NCI-H1417 (cell line): ENCODE measurements at places on chromosomes 3 and 15.

GRCh38 chr3:38165722-38166387 is 518 bp downstream of the OXSR1 start:
- DNase-seq: no peak

DNA sequence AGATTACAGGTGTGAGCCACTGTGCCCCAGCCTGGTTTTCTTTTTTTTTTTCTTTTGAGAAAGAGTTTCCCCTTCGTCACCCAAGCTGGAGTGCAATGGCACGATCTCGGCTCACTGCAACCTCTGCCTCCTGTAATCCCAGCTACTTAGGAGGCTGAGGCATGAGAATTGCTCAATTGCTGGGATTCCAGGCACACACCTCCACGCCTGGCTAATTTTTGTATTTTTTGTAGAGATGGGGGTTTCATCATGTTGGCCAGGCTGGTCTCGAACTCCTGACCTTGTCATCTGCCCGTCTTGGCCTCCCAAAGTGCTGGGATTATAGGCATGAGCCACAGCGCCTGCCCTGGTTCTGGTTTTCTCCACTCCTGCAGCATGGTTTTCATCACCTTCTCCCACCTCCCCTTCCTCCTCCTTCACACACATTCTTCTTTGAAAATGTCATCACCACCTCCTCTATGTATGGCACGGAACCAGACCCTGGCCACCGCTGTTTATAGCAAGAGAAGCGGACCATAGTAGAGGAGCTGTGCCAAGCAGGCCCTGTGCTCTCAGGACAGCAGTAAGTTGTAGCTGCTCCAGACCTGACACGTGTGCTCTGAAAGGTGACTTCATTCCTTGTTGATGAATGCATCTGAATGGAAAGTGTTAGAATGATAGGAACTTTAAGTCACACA is 14.6 kb upstream of the AHSG start:
- DNase-seq: no peak

DNA sequence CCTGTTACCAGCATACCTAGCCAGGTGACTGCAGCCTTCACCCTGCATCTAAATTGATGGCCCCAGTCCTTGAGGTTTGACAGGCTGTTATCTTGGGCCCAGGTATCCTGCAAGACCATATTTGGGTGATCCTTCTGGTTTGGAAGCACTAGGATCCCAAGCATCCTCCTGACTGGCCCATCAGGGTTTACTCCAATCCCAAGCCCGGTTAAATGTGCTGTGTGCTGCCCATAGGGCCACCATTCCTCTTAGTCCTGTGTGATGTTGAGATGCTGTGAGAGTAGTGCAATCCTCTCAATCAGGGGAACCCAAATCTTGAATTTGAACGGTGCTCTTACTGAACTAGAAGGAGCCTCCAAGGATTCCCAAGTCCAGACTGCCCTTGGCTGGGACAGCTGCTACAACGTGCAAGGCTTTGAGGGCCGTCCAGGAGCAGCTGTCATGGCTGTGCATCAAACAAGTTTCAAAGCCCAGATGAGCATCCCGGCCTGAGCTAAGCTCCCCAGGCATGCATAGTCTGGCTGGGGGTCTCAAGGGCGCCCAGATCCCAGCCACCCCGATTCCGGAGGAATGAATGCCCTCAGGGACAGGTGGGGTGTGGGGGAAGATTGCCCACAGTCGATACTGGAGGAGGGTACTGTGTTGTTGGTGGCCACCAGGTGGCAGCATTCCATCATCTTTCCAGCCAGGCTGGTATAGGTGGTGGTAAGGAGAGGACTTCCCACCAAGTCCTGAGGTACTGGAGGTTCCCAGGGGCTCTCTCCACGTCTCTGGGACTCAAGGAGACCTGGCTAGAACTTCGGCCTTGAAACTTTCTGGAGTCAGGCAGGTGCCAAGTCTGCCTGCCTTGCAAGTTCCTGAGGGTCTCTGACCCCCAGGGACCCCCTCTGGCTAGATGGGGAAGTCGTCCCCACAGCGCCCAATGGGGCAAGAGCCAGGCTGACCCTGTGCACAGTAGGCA is 32.6 kb downstream of the RBM5 start:
- DNase-seq: peak; percentile 9

GRCh38 chr3:110569073-110569472 is 502.5 kb upstream of the NECTIN3 start:
- no peak for DNase-seq

GRCh38 chr3:127740136-127740915 is 67.6 kb downstream of the ABTB1 start:
- no peak for DNase-seq

DNA sequence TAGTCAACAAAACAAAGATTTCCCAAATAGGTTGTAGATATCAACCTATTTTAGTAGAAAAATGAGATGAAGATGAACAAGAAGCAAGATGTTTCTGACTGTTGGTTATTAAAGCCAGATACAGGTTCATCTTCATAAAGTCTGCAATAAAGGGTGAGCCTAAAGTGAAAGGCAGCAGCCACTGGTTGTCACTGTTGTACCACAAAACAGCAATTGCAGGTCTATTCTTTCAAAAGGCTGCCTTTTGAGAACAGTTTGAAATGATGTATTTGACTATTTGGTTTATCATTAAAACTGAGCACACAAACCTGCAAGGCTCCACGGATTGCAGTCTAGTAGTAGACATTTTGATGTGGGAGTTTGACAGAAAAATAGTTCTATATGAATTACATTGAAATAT is 543.4 kb downstream of the GBE1 start:
- DNase-seq: peak; percentile 32
